Activated CD8-positive, alpha-beta T cell treated with anti-CD3 and anti-CD28 coated beads for 36 hours (primary cell): ENCODE measurements at places on chromosomes 11 and 22. TPM values are rescaled to one million over a fixed set of nuclear protein-coding genes. Genes with fewer than 3 reads are reported as not detected.

The PAX6 gene
- total RNA-seq, result not detected

The RNH1 gene
- 110 TPM for total RNA-seq

The DLG2 gene
- 2.6 TPM for total RNA-seq

The FXYD2 gene
- total RNA-seq, result 6.7 TPM

The NEFH gene
- total RNA-seq, result 8.6 TPM

The ATG2A gene
- 17.5 TPM for total RNA-seq

The MOV10L1 gene
- total RNA-seq, result not detected

The TPBGL gene
- total RNA-seq, result 0.18 TPM

The OR8G1 gene
- not detected for total RNA-seq

The RGL4 gene
- 11.9 TPM for total RNA-seq

The MS4A2 gene
- total RNA-seq, result not detected

The ATL3 gene
- 24.1 TPM for total RNA-seq

The FGF4 gene
- total RNA-seq, result not detected

The ATM gene
- 75.8 TPM for total RNA-seq

The HEPACAM gene
- total RNA-seq, result not detected

The SEC14L2 gene
- total RNA-seq, result 15.4 TPM

The NCAM1 gene
- 0.56 TPM for total RNA-seq

The MS4A4A gene
- total RNA-seq, result not detected

The GAL gene
- total RNA-seq, result 3.8 TPM

The C1QTNF4 gene
- total RNA-seq, result 0.18 TPM

The CSNK2A3 gene
- 5.4 TPM for total RNA-seq

The SMIM38 gene
- total RNA-seq, result 0.77 TPM

The TENM4 gene
- total RNA-seq, result not detected

The CASP12 gene
- not detected for total RNA-seq

The PRMT3 gene
- total RNA-seq, result 36.4 TPM

The XRRA1 gene
- total RNA-seq, result 19.3 TPM

The RTCB gene
- 82.7 TPM for total RNA-seq

The IFITM10 gene
- 0.07 TPM for total RNA-seq

The OR51I1 gene
- total RNA-seq, result not detected

The DBX1 gene
- total RNA-seq, result not detected

The PUS3 gene
- 15.4 TPM for total RNA-seq
